ENCODE measurements at places on chromosomes 1 and 21. TPM values are rescaled to one million over a fixed set of nuclear protein-coding genes. Genes with fewer than 3 reads are reported as not detected.

The CD1B gene
- polyA plus RNA-seq = not detected

The VHLL gene
- polyA plus RNA-seq = 0.38 TPM

The DCDC2B gene
- 0.82 TPM for polyA plus RNA-seq

The ZYG11A gene
- 0.06 TPM for polyA plus RNA-seq

The S100A6 gene
- 149 TPM for polyA plus RNA-seq
